Epithelial cell of prostate (primary cell): ENCODE measurements at places on chromosomes 2 and 18.
A peak's percentile ranks its signal among the peaks of the same experiment; 100 is the strongest.

GRCh38 chr2:150528861-150529801 is 41.7 kb upstream of the RND3 start:
- DNase-seq, result peak; percentile 91

DNA sequence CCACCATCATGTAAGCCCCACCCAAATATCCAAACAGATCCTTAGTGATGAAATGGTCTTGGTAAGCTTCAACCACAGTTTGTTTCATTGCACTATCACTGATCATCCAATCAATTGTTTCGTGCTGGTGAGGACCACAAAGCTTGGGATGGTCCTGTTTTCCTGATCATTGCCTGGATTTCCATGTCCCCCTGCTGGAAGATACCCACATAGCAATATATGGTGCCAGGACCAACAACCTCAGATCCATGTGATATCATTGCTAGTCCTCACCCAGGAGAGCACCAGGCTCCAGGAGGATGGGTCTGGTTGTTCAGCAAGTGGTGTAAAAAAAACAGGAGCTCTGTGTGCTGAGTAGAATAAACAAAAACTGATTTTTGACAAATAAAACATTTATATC is 206.5 kb upstream of the SH3BP4 start:
- no peak for DNase-seq

DNA sequence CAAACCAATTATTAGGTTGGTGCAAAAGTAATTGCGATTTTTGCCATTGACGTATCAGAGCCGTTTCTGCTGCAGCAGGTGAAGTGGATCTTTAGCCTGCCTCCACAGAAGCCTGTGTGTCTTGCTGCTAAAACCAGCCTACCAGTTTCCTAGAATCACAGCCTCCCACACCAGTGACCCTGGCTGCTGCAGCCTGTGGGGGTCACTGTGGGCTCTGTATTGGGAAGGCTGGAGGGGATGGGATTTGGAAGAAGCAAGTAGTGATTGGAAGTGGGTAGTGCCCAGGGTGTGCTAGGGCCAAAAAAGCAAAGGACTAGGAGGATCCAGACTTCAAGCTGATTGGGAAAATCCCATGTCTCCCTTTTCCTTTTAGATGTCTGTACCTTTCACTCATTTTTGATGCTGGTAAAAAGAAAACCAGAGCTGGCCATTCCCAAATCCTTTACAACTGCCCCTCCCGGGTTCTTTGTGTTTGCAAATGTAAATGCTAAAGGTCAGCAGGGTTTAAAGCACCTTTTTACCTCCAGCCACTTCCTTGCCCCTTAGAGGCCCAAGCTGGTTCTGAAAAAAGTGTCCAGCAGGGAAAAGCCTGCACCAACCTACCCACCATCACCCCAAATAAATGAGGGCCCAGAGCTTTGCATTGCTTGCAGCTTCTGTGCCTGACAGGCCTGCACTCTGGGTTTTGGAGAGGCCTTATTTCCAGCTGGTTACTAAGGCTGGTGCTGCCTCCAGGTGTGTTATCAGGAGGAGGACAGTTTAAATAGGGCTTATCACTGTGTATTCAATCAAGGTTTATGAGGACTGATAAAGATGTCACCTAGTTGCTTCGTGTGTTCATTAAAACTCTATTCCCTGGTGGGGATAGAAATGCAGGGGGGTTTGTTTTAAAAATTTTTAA is 172.0 kb downstream of the MIB1 start:
- DNase-seq, result no peak

DNA sequence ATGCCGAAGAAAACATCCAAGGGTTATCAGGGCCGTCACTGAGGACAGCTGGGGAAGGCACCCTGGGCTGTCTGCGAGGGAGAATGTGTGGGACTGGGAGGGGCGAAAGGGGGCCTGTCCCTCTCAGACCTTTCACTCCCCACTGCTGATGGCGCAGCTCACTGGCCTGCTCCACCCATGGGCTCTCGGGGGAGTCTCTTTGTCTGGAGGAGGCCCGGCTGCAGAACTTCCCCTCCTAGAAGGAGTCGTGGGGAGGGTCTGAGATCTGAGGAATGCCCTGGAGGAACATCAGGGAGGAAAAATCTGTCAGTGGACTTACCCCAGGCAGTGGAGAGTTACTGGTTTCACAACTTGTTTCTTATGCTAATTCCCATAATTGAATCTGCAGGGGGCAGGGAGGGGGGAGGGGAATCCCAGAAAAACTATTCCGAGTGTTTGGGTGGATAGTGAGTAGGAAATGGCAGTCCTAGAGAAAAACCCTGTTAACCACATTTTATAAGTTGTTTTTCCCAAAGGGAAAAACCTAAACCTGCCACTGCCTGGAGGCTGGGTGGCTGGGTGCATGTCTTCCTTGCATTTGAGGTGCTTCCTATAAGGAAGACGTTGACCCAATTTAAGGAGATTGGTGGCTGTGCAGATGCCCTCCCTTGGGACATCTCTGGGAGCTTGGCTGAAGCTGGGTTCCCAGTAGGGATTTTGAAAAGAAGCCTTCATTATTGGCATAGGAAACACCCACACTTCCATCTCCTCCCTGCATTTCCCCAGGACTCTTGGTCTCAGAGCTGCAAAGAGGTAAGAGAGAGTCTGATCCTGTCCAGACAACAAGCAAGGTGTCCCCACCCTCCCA is 11.7 kb upstream of the SEMA4C start:
- DNase-seq, result no peak

DNA sequence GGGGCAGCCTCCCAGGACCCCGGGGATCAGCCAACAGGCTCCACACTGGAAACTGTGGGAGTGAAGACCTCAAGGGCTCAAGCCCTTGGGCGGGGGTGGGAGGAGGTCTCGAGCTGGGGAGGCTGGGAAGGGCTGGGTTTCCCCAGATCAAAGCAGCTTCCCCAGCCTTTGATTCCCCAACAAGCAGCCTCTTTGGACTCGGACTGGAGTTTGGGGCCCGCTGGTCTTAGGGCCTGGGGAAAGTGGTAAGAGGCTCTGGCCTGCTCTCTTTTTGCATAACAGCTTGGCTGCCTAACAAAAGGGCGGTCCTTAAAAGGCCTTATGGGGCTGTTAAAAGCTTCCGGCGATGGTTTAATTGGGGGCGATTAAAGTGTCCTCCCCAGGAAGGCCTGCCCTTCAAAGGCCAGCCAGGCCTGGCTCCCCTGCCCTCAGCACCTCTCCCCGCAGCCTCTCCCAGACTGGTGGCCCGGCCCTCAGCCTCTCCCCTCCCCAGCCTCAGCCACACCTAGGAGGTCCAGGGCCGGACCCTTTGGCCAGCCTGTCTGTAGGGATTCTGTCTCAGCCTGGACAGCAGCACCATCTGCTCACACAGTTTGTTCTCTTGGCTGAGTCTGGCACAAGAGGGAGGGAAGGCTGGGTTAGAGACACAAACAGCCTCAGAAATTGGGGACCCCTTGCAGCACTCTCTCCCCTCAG is 39.6 kb downstream of the ZFP36L2 start:
- no peak for DNase-seq

DNA sequence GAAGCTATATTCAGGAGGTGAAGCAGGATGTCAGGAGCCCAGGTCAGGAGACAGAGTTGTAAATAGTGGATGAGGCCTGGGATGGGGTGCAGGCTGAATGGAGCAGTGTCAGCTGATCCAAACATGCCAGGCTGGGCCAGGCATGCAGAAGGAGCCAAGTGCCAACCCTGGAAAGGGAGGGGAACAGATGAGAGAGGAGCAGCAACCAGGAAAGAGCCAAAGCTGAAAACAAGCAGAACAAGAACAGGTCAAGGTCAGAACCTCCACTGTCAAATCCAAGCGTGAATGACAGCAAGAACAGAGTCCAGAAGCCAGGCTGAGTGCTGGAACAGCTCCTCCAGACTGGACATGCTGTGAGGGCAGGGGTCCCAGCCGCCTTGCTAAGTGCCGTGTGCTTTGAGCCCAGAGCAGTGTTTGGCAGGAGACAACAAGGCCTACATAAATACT is 49.2 kb upstream of the PPP1CB start:
- no peak for DNase-seq

- no peak for DNase-seq
These were observed at the start of gene VAMP5 for GRCh38 chr2:85584354-85584856. Gene VAMP5 (plus strand): TSS chr2:85584431. CDS start chr2:85584491, 60 bp downstream.

- no peak for DNase-seq
These were observed 143.3 kb upstream of the ZEB2 start for GRCh38 chr2:144663207-144663606.
